ENCODE measurements at places on chromosomes 3 and 15. TPM values are rescaled to one million over a fixed set of nuclear protein-coding genes. Genes with fewer than 3 reads are reported as not detected.

IL17RD gene
- polyA plus RNA-seq, result 57.2 TPM

GRCh38 chr15:87962428-87962827, 294.1 kb downstream of the NTRK3 start:
- DNase-seq, result no peak

TRPM1 gene
- polyA plus RNA-seq, result 0.45 TPM

DNA sequence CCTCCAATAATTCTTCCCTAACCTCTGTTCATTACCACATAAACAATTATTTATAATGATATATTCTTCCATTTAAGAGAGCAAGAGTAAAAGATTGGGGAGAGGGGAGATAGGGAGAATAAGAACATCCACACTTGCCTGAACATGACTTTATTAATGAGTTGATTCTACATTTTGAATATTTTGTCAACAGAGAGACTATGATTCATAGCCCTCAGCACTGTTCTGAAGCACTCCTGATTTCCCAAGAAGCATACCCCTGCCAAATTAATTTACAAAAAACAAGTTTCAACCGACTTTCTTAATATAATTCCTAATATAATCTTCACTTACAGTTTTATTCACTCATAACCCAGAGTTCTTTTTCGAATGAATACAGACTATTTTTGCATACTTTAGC, 828.8 kb downstream of the ROBO2 start:
- DNase-seq, result no peak

DNA sequence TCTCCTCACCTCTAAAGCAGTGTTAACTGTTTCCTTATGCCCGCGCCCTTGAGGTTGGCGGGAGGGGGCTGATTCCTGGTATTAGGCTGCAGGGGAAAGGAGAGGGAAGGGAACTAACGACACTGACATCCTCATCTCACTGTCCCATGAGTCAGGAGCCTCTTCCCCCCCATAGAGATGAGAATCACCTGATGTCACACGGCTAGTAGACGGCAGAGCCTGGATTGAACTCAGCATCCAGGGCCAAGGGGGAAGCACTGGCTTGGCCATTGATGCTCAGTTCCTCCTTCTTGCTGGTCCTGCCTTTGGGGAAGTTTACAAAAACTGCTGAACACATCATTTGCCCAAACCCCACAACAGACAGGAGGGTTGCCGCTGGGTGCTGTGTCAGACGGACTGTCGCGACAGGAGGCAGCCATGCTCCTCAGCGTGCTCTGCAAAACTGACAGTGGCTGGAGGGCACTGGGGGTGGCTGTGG, 38.5 kb downstream of the IDH2 start:
- no peak for DNase-seq

ABI3BP gene
- 37.5 TPM for polyA plus RNA-seq

GRCh38 chr3:123605789-123606234, 21.0 kb upstream of the HACD2 start:
- DNase-seq, result no peak

GRCh38 chr3:77303955-77304699, 264.2 kb downstream of the ROBO2 start:
- no peak for DNase-seq

GRCh38 chr3:165389064-165389463, 192.9 kb upstream of the SLITRK3 start:
- DNase-seq, result peak; percentile 3

FGF7 gene
- polyA plus RNA-seq, result 37.4 TPM

DNA sequence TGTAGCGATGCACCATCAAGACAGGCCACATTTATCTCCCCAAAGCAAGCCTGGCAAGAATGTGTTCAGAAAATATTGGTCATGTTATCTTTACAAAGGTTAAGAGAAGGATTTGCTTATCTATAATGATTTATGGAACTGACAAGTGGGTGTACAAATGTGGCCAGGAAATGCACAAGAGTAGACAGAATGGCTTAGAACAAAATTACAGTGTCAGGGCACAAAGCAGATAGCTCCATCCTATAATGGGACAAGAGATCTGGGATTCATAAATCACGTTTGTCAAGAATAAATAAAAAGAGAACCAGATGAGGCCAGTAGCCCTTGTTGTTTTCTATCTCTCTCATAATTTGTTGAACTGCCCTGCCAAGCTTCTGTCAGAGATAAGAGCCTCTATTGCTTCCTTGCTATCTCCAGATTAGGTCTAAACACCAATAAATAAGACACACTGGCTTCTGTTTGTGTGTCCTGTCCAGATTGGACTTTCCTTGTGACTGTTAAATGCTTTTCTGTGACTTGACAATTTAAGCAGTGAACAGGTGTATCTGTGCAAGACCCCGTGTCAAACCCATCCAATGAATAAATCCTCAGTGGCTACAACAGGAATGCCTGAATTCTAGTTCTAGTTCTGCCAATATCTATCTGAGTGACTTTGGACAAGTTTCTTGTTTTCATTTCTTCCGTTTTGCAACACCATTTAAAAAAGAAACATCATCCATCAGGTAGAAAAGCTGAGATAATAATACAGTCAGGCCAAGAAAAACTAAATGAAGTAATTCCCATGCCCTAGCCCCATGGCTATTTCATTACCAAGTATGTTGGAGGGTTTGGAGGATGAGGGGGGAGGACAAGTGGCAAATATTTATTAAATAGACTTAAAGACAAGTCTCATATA, 157.2 kb downstream of the DCLK3 start:
- DNase-seq, result no peak

DNA sequence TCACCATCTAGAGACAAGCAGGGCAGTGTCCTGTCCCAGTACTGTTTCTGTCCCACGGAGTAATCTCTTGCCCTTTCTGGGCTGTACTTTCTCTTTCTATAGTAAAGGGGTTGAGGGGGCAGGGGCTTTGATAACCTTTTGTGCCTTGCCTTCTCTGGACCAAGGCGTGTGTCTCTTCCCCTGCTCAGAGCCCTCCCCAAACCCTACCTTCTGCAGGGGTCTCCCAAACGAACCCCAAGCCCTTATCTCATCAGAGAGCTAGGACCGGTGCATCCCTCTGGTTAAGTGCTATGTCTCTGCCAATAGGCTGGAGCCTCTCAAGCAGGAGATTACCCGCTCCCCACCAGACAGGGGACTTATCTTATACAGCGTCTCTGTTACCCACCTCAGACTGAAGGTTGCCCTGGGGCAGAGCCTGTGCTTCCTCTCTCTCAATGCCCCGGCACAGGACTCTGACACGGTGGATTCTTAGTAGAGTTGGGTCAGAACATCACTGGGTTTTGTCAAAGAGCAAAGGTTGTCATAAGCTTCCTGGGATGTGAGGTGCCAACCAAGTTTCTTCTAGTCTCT, 2.9 kb downstream of the PLEKHO2 start:
- no peak for DNase-seq

GRCh38 chr3:157074981-157075380, 85.0 kb downstream of the CCNL1 start:
- DNase-seq, result no peak

DNA sequence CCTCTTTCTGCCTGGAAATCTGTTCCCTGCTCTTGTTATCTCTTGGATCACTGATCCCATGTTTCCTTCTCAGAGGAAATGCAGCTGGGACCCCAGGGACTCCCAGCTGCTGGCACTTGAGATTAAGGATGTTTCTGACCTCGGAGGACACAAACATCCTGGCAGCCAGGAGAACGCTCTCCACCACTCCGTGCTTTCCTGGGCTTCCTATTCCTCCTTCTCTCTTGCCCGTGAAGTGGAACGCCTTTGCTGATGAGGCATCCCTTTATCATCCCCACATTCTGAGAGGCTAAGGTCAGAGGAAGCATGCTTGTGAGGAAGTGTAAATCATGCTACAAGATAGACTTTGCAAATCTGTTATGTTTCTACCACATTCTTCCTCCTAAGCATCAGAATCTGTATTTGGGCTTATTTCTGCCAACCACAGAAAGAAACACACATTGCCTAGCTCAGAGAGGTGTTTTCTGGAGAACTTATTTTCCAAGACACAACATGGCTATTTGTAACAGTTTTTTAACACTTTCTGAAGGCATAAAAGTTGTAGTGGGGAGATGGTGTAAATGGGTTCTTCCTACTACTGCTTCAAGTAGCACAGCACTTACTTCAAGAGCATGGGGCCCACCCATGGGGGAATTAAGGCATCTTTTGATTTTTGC, 25.6 kb upstream of the LDHAL6B start:
- DNase-seq, result no peak

GRCh38 chr3:78338405-78338804, 1298.5 kb downstream of the ROBO2 start:
- no peak for DNase-seq

- DNase-seq, result no peak
Measured at GRCh38 chr3:153658136-153658535, 463.1 kb upstream of the ARHGEF26 start.

ILDR1 gene
- polyA plus RNA-seq, result 8.9 TPM

DNA sequence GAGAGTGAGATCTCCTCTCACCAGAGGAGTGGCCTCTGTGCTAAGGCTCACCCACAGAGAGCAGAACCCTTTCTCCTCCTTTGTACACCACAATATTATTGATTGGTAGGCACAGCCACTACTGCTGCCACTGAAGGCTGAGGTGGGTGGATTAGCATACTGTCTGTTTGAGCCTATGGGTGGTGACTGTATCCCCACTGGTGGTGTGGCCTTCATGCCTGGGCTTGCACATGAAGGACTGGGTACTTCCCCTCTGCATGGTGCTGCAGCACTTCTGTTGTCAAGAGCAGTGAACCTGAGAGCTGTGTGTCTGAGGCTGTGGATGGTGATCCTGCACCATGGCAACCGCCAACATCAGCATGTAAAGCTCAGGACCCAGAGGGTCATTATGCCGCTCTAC, 35.7 kb upstream of the NECTIN3 start:
- no peak for DNase-seq

ALG1L2 gene
- 2.9 TPM for polyA plus RNA-seq

DNA sequence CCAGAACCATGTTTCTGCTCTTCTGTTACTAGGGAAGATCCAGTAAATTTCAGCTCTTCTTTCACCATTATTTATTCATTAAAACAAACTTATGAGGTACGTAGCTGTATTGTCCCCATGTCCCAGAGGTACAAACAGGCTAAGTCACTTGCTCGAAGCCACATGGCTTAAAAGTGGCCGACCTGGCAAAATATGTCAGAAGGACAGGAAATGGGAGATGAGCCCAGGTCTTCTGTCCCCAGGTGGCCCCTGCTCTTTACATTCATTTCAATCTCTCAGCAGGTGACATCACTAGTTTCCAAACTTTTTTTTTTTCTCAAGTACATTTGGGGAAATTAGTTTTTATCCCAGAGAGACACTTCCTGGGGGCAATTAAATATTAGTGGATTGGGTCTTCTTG, 34.1 kb upstream of the LPP start:
- no peak for DNase-seq

GASK1A gene
- polyA plus RNA-seq, result 7.8 TPM

SEMA7A gene
- 16.8 TPM for polyA plus RNA-seq

LDHAL6B gene
- not detected for polyA plus RNA-seq

DNA sequence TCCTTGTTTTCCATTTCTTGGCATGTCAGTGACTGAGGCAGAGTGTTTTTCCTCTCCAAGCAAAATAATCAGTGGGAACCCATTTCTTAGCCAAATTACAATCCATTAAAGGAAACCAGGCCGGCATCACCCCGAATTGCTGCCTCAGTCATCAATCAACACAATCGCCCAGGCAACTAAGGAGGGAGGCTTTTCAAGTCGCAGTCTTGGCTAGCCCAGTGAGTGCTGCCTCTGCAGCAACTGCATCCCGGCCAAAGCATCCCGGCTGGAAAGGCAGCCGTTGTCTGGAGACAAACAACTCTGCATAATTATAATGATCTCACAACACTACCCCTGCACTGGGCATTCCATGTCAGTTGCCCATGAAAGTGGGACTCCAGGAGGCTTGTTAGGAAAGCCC, 213.5 kb upstream of the PRICKLE2 start:
- DNase-seq, result no peak

DNA sequence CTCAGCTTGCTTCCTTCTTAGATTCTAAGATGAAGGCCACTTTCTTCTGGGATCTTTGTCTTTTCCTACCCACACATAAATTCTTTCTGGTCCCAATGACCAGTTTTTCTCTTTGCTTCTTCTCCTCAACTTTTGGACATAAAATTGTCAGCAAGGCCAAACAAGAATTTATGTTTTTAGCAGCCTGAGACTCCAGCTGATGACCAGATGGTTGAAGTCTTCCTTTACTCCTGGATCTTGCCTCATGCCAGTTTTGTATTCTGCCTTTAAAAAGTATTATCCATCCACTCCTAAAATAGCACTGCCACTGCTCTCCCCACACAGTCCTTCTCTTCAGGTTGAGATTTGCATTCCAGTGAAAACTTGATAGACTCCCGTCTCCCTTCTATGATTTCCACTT, 236.0 kb downstream of the VPS13C start:
- DNase-seq, result no peak

DNA sequence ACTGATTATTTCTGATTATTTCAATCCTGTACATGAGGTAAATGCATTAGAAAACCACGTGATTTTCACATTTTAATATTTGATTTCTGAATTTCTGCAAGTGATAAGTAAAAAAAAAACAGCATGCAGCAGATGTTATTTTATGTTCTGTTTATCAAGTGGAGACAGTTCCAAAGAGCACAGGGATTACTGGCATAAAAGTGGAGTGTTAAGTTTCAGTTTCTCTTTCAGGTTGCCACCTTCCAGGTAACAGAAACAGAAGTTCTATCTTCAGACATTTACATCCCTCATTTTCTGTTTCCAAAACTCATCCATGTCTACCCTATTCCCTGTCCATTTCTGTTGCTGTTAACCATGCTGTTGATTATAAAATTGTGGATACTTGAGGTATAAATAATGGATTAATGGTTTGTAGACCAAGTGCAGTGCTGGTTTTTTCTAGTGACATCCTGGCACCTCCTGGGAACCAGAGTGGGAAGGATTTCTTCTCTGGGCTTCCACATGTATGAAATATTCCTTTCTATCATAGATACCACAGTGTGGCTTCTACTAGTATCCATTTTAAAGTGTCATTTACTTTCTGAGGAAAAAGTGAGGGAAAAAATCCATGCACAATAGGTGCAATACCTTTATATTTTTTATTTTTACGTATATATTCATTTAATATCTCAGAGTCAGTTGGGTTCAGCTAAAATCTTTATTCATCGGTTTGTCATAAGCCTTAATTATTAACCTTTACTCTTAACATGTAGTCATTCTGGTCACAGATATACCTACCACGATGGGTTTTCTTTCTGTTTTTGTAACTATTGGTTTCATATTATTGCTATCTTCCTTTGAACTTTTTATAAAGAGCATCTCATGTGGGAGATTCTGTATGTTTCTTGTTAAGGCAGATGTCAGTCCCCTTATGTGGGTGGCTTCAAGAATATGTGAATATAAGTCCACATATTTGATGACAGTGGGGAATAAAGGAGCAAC, 1010.0 kb downstream of the SQOR start:
- no peak for DNase-seq
